NK-92 treated with Interleukin-12 subunit alpha and Interleukin-12 subunit beta, amount 100 ng/mL, for 24 hours (cell line): ENCODE measurements at places on chromosomes 12 and 14.

- DNase-seq, result no peak
Measured at GRCh38 chr12:40726366-40726765, 34.1 kb downstream of the CNTN1 start.

- no peak for DNase-seq
Measured at GRCh38 chr12:105330931-105331804, 677 bp downstream of the C12orf75 start.

DNA sequence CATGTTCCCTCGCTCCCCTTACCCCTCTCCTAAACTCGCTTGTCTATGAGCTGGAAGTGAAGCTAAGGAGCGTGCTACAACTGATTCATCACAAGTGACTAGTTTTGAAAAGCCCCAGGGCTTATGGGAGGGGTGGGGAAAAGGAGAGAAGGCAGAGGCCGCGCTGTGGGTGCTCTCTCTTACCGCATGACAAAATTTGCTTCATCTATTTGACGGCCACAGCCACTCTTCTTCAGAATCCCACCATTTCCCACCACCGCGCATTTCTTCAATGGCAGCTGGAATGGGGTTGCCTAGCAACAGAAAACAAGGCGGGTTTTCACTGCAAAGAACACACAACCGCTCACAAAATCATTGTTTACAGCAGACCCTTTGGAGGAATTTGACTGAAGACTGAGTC, 79.4 kb downstream of the ST8SIA1 start:
- DNase-seq, result no peak

DNA sequence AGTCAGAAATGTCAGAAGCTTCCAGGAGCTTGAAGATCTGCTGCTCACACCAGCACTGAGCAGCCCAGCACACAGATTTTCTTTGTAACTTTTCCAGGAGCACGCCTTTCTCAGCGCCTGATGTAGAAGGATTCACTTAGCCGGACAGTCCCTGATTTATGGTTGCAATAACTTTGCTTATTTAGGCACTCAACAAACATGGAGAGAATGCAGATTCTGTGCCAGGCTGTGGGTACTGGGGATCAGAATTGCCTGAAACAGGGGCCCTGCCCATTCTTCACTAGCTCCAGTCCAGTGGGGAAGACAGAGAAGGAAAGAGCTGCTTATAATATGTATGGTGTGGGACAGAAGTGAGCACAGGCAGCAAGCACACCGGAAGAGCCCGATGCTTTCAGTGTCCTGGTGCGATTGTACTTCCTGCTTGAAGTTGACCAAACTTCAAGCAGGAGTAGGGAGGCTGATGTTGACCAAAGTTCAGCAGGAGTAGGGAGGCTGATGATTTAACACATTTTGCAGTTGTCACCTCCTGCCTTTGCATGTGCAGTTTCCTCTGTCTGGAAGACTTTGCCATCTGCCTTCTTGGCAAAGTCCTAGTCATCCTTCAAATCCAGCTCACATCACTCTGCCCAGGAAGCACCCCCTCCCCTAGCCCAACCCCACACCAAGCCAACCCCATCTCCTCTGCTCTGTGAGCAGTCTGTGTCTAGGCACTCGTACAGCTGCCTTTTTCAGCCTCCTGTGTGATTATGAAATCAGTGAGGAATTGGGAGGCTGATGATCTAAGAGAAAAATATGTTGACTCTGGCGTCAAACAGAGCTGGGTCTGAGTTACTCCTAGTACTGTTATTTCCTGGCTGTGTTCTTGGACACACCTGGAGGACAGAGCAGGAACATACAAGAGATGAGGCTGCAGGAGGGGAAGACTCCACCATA, 12.0 kb upstream of the PRIMA1 start:
- DNase-seq, result no peak

- DNase-seq, result no peak
Measured at GRCh38 chr12:117807946-117808345, 160.8 kb downstream of the KSR2 start.

- no peak for DNase-seq
Measured at GRCh38 chr12:95653771-95654546, 102.7 kb upstream of the USP44 start.

GRCh38 chr12:52590021-52590420, 11.2 kb downstream of the KRT72 start:
- DNase-seq, result no peak

- no peak for DNase-seq
Measured at GRCh38 chr14:23492618-23493272, 23.2 kb downstream of the NGDN start.

DNA sequence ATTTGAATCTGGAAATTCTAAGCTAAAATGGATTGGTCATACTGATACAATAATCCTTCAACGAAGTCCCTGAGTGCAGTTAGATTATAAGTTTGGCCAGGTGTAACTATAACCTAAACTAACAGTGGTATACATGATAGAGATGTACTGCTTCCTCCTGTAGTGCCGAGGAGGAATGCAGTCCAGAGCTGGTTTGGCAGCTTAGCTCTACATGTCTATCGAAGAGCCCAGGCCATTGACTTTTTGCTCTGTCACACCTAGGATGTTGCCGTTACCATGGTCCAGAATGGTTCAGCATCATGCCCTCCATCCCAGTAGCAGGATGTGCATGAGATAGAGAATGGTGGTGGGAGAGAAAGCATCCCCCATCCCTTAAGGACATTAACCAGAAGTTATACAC, 318.1 kb downstream of the ZFP36L1 start:
- DNase-seq, result no peak

DNA sequence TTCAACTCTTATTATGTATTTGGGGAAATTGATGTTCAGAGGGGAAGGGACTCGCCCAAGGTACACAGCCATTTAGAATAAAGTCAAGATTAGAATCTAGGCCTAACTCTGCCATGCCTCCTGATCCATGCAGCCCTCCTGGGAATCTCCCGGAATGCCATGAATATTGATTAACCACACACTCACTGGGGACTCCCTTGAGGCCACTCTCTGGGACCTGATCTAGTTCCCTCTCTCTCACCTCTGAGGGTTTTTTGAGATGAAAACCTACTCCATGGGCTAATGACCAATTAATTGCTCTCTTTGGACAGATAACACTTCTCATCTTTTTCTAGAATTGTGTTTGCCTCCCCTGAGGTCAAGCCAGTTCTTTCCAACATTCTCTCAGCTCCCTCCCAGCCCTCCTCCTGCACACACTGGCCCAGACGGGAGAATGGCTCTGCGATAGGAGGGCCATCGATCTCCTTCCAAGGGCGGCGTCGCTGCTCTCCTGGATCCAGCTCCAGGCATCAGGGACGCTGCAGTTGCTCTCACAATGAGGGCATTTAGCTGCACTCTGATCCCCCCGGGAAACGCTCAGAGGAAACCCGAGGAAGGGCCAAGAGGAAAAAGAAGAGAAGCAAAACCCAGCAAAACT, 22.6 kb downstream of the WSCD2 start:
- no peak for DNase-seq

GRCh38 chr12:42980441-42980840, 390.9 kb upstream of the PRICKLE1 start:
- DNase-seq, result no peak

- DNase-seq, result no peak
Measured at GRCh38 chr12:114666746-114667668, 17.0 kb downstream of the TBX3 start.

DNA sequence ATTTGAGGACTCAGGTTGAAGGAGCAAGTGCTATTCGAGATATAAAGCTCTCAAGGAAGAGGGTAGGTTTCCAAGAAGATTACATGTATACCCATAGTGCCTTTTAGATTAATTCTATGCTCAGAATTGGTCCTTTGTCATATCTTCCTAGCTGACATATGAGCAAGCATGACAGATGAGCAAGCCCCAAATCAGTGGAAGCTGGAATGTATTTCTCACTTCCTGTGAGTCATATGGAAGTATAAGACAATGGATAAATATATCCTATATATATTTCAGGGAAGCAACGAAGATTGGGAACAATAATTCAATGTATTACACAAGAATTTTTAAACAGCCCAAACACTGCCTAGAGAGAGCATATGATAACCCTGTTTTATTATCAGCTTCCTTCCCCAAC, 674.1 kb upstream of the ATXN7L3B start:
- no peak for DNase-seq

GRCh38 chr12:113467502-113468364, 3.9 kb downstream of the LHX5 start:
- DNase-seq, result no peak

DNA sequence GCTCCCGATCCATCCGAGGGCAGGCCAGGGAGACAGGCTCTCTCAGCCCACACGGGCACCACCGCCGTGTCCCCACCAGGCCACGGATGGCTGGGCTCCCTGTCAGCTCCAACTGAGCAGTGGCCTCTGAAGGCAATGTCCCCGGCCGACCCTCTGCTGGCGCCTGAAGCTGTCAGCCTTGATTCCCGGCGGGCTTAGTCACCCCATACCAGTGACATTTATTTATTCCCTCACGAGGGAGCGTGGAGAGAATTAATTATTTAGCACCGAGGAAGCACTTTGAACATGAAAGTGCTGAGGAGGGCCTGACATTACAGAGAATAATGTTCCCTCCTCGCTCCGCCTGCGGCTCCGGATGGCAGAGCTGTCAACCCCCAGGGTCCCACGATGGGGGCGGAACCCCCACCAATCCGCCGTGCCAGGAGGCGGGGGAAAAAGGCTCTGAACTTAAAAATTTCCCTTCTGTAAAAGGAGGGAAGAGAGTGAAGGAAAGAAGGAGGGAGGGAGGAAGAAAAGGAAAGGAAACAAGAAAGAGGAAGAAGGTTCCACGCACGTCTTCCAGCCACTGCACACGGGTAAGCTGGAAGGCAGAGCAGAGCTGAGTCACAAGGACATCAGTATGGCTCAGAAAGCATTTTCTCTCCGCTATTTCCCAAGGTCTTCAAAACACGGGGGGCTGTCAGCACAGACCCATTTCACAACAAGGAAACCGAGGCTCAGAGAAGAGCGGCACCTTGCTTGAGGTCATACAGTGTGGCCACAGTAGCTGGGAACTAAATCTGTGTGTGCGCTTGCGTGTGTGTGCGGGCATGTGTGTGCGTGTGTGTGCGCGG, 108.7 kb upstream of the NCOR2 start:
- DNase-seq, result no peak

GRCh38 chr12:124190312-124191023, 104.4 kb upstream of the RFLNA start:
- DNase-seq, result no peak

- DNase-seq, result no peak
Measured at GRCh38 chr12:1369938-1370500, 224.4 kb downstream of the FBXL14 start.

DNA sequence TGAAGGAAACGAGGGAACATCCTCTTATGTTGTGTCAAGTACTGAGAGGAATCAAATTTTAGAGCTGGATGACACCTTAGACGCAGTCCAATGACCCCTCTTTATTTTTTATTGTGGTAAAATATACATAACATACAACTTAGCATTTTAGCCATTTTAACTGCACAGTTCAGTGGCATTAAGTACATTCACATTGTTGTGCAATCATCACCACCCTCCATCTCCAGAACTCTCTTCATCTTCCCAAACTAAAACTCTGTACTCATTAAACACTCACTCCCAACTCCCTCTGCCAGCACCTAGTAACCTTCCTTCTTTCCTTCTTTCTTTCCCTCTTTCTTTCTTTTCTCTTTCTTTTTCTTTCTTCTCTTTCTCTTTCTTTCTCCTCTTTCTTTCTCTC, 97.2 kb upstream of the SLC24A4 start:
- DNase-seq, result no peak

DNA sequence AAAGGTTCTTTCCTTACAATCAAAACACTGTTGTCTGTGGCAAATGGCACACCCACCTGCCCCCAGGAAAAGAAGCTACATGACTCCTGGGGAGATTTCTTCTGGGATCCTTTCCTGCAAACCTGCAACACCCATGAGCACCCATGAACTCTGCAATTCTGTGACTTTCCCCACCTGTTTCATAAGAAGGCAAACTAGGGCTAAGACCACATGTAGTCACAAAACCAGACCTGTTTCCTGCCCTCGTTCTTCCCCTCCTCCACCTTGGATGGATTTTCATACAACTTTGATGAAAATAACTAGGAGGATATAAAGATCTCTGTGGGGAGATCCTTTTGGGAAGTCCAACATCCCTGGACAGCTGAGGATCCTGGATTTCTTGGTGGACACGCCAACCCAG, 1084.7 kb downstream of the BCL11B start:
- DNase-seq, result no peak

DNA sequence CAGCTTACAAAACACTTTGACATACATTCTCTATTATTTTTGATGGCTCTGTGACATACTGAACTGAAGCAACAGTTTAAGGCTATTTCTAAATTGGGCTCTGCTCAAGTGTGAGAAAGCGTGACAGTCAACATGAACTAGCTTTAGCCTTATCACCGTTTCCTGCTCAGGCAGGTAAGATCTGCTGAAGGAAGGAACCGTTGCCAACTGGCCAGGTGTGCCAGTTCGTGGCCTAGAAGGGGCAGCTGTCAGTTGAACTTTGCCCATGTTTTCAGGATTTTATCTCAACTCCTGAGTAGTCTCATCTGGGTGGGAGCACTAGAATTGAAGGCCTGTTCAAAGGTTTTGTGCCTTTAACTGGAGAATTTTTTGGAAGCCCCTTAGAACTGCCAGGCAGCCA, 79.5 kb downstream of the ETV6 start:
- DNase-seq, result no peak

GRCh38 chr12:74624201-74624600, 86.6 kb downstream of the ATXN7L3B start:
- DNase-seq, result no peak

DNA sequence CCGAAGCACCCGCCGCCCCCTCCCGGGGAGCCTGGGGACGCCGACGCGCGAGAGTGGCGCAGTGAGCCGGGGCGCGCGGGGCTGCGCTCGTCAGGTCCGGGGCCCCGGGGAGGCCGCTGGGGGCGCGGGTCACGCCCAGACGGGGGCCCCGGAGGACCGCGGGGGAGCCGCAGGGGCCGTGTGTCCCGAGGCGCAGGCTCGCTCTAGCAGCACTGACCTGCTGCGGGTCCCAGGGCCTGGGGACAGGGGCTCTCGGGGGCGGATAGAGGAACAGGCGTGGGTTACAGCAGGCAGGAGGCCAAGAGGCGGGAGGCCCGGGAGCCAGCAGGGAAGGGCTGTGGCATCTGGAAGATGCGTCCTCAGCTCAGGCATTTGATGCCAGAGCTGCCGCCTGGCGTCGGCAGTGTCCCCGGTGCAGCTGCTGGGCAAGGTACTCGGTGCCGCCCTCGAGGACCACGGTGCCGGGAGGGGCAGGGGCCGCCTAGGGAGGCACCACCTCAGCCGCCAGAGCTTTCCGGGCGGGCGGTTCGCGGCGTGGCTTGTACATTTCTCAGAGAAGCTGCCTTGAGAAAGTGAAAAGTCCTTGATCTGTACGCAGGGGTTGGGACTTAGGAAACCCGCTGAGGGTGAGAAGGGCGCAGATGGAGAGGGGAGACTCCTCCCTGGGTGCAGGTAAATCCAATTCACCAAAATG, 1.2 kb downstream of the WNT5B start:
- no peak for DNase-seq
